ENCODE measurements at places on chromosomes 1 and 21.

- DNase-seq = no peak
- no peak overlapping the region for H3K27ac ChIP-seq
- H3K4me1 ChIP-seq = no peaks in the 10 kb centered on the region
- H3K36me3 ChIP-seq = no peaks in the 10 kb centered on the region
- peaks cover 33% of the 10 kb centered on the region for H3K27me3 ChIP-seq
- no peak overlapping the region for H3K4me3 ChIP-seq
These were observed 46.7 kb upstream of the WNT4 start for GRCh38 chr1:22189619-22190018.

GRCh38 chr1:116309090-116309870 is 63.8 kb upstream of the ATP1A1 start:
- no peak overlapping the region for H3K4me3 ChIP-seq
- no peak for DNase-seq
- H3K27me3 ChIP-seq = no peaks in the 10 kb centered on the region
- H3K27ac ChIP-seq = no peak overlapping the region
- H3K4me1 ChIP-seq = peaks cover 28% of the 10 kb centered on the region

- peaks cover 30% of the 10 kb centered on the region for H3K4me1 ChIP-seq
- no peaks in the 10 kb centered on the region for H3K36me3 ChIP-seq
- peaks cover 79% of the 10 kb centered on the region for H3K27me3 ChIP-seq
- peak within 1 kb of the TSS; percentile 82 for H3K4me3 ChIP-seq
These were observed at the start of gene EVA1C for GRCh38 chr21:32412162-32413014. TSS of gene EVA1C (plus strand) at chr21:32412706. CDS start at chr21:32412854, 148 bp downstream.

DNA sequence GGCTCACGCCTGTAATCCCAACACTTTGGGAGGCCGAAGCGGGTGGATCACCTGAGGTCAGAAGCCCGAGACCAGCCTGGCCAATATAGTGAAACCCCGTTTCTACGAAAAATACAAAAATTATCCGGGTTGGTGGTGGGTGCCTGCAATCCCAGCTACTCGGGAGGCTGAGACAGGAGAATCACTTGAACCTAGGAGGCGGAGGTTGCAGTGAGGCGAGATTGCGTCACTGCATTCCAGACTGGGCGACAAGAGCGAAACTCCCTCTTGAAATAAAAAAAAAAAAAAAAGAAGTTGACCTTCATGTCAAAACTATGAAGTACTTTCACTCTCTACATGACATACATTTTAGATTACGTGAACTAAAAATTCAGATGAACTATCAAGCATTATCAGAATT is 153.7 kb downstream of the COL11A1 start:
- no peak for DNase-seq
- H3K27ac ChIP-seq = no peak overlapping the region
- H3K4me3 ChIP-seq = no peak overlapping the region
- no peaks in the 10 kb centered on the region for H3K27me3 ChIP-seq

DNA sequence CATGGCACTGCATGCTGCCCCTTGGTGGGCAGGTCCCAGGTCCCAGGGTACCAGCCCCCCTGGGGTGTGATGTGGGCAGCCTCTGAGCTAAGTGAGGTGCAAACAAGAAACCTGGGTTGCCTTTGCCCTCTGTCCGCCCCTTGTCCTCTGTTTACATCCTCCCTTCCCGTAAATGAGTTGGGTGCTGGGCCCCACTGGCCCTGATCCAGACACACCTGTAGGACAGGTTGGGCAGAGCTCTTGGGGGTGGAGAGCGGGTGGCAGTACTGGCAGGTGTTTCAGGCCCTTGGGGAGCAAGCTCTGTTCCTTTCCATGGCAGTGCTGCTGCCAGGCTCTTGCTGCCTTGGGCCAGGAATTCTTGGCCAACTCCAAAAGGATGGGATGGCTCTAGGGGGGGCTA is 35.8 kb downstream of the ELF3 start:
- no peak overlapping the region for H3K27ac ChIP-seq
- H3K36me3 ChIP-seq = no peaks in the 10 kb centered on the region
- no peak overlapping the region for H3K4me3 ChIP-seq
- no peak for DNase-seq
- H3K4me1 ChIP-seq = peaks cover 3% of the 10 kb centered on the region

- no peak for DNase-seq
- H3K27me3 ChIP-seq = no peaks in the 10 kb centered on the region
- no peak overlapping the region for H3K27ac ChIP-seq
- no peaks in the 10 kb centered on the region for H3K36me3 ChIP-seq
- no peaks in the 10 kb centered on the region for H3K4me1 ChIP-seq
These were observed 495.8 kb upstream of the ADAMTS5 start for GRCh38 chr21:27462726-27463125.

GRCh38 chr1:174068000-174068399 is 45.8 kb upstream of the RC3H1 start:
- H3K4me1 ChIP-seq = peaks cover 12% of the 10 kb centered on the region
- no peak overlapping the region for H3K27ac ChIP-seq
- H3K27me3 ChIP-seq = no peaks in the 10 kb centered on the region
- no peaks in the 10 kb centered on the region for H3K36me3 ChIP-seq

DNA sequence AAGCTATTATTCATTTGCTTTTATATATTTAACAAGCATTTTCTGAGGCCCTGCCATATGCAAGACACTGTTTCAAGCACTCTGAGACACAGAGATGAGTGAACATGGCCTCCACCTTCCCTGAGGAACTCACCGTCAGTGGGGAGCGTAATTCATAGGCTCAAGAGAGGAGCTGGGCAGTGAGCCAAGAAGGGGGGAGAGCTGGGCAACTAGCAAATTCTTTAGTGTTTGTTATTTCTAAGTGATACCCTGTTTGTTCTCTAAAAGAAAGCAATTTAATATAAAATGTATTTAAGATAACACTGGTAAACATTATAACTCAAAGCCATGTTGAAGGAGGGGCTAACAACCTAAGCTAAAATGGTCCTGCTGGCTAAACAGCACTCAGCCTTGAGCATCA is 119.2 kb upstream of the NGF start:
- H3K4me1 ChIP-seq = no peaks in the 10 kb centered on the region
- DNase-seq = no peak
- H3K27ac ChIP-seq = no peak overlapping the region
- H3K27me3 ChIP-seq = peaks cover 2% of the 10 kb centered on the region

DNA sequence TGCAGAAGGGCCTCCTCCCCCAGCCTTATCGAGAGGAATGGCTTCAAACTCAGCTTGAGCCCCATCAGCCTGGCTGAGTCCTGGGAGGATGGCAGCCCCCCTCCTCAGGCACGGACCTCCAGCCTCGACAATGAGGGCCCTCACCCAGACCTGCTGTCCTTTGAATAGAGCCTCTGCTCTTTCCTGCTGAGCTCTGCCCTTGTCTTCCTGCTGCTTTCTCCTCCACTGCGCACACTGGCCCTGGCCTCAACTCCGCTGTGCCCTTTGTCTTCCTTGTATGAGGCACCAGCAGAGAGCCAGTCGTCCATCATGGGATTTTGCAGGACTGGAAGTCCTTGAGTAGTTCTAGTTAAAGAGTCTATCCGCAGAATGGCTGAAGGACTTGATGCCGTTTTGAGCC is 2.0 kb downstream of the C1orf226 start:
- no peak for DNase-seq
- no peak overlapping the region for H3K27ac ChIP-seq
- no peaks in the 10 kb centered on the region for H3K27me3 ChIP-seq
- no peaks in the 10 kb centered on the region for H3K36me3 ChIP-seq

DNA sequence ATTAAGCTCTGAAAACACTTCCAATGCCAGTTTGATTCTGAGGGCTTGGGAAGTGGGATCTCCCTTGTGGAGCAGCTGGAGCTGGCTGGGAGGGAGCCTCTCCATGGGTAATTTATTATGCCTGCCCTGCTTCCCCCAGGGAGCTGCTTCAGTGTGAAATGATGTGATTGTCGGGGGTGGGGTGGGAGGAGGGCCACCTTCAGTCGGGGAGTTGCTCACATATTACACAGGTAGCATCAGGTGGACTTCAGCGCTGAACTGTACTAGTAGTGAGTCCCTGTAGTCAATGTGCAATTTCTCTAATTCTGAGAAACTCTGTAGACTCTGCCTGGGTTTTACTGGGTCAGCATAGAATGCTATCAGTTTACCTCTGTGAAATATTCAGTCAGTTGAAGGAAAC is 12.8 kb downstream of the PLA2G2E start:
- peaks cover 21% of the 10 kb centered on the region for H3K36me3 ChIP-seq
- H3K4me3 ChIP-seq = no peak overlapping the region
- no peaks in the 10 kb centered on the region for H3K4me1 ChIP-seq
- H3K27ac ChIP-seq = no peak overlapping the region
- H3K27me3 ChIP-seq = no peaks in the 10 kb centered on the region
- DNase-seq = no peak

GRCh38 chr1:204316164-204316563 is 43.6 kb downstream of the PLEKHA6 start:
- no peak for DNase-seq
- no peak overlapping the region for H3K4me3 ChIP-seq
- H3K27me3 ChIP-seq = peaks cover 38% of the 10 kb centered on the region
- no peak overlapping the region for H3K27ac ChIP-seq
- no peaks in the 10 kb centered on the region for H3K4me1 ChIP-seq

DNA sequence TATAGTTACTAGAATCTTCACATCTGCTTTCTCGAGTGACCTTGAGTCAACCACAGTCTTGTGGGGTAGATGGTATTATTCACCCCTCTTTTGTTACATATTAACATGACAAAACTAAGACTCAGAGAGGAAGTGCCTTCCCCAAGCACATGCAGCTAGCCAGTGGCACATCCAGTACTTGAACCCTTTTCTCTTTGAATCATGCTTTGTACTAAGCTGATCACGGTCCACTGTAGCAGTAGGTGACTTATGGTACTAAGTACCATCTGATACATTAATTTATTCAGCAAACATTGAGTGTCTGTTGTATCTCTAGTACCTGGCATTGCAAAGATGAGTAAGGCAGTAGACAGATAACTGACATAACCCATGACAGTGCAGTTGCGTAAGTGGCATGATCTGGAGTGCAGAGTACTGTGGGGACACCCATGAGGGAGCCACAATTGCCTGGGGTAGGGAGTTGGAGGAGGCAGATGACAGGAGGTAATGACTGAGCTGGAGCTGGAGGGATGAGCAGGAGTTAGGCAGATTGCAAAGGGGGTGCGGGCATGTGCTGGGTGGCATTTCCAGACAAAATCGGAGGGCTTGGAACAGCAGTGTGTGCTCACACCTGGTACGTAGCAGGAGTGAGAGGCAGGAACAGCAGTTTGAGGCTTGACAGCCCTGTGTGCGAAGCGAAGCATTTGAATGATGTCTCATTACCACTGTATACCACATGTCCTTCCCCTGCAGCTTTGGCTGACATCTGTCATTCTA is 29.8 kb downstream of the UCK2 start:
- H3K27ac ChIP-seq = no peak overlapping the region
- H3K36me3 ChIP-seq = peaks cover 6% of the 10 kb centered on the region
- no peaks in the 10 kb centered on the region for H3K27me3 ChIP-seq
- no peak overlapping the region for H3K4me3 ChIP-seq
- DNase-seq = no peak
- H3K4me1 ChIP-seq = peaks cover 62% of the 10 kb centered on the region

- no peak overlapping the region for H3K27ac ChIP-seq
- DNase-seq = no peak
- H3K4me1 ChIP-seq = peaks cover 76% of the 10 kb centered on the region
- no peak overlapping the region for H3K4me3 ChIP-seq
- no peaks in the 10 kb centered on the region for H3K36me3 ChIP-seq
These were observed 49.1 kb upstream of the LAPTM5 start for GRCh38 chr1:30806381-30807317.

- H3K27ac ChIP-seq = no peak overlapping the region
- no peaks in the 10 kb centered on the region for H3K36me3 ChIP-seq
- H3K4me1 ChIP-seq = peaks cover 37% of the 10 kb centered on the region
- no peaks in the 10 kb centered on the region for H3K27me3 ChIP-seq
- no peak for DNase-seq
- peak overlapping the region; percentile 26 for H3K4me3 ChIP-seq
These were observed 2.8 kb downstream of the ALDH4A1 start for GRCh38 chr1:18899363-18900049.

DNA sequence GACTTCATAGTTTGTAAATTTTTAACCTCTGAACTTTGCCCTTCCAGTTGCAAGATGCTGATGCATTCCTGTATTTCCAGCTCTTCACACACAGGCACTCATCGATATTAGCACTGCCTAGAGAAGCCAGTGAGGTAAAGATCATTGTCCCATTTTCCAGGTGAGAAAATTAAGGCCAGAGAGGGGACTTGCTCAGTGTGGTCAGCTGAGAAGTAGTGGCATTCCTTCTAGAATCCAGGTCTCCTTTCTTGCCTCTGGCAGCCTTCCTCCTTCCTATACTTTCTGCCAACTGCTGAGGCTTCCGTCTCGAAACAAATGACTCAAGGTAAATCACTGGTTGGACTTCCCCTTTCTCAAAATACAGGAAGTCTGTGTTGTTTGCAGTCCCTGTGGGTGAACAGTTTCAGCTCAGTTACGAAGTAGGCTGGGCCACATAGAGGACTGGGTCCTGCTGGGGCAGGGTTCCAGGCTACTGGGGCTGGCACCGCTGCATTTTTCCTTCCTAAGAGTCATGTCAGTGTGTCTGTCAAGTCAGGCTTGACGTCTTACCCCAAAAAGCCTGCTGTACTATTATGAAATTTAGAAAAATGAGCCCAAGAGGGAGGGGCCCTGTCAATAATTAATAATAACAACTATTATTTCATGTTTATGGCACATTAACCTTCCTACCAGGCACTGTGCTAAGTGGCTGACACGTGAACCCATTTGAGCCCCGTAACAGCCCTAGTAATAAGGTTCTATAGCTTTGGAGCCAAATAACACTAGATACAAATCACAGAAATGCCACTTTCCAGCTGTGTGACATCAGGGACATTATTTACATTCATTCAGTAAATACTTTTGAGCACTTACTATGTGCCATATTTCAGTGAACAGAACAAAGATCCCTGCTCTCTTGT is 16.6 kb upstream of the RNF19B start:
- peaks cover 7% of the 10 kb centered on the region for H3K4me1 ChIP-seq
- no peak for DNase-seq
- no peaks in the 10 kb centered on the region for H3K36me3 ChIP-seq
- peaks cover 3% of the 10 kb centered on the region for H3K27me3 ChIP-seq
- H3K4me3 ChIP-seq = no peak overlapping the region

DNA sequence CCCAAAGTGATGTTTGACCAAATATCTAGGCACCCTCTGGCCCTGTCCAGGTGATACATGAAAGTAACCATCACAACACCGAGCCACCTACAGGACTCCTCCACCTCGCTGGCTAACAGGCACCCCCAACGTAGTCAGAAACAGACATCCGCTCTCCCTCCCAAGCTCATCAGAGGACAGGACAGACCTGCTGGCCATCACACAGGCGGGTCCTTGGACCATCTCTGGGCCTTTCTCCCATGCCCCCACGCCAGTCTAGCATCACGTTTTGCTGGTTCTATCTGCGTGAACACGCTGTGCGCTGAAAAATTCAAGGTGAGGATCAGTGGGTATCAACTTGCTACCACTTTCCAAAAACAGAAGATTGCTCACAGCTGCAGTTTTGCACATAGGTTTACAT is 21.4 kb upstream of the ADARB1 start:
- no peaks in the 10 kb centered on the region for H3K36me3 ChIP-seq
- H3K4me3 ChIP-seq = no peak overlapping the region
- no peak for DNase-seq
- peaks cover 8% of the 10 kb centered on the region for H3K27me3 ChIP-seq

DNA sequence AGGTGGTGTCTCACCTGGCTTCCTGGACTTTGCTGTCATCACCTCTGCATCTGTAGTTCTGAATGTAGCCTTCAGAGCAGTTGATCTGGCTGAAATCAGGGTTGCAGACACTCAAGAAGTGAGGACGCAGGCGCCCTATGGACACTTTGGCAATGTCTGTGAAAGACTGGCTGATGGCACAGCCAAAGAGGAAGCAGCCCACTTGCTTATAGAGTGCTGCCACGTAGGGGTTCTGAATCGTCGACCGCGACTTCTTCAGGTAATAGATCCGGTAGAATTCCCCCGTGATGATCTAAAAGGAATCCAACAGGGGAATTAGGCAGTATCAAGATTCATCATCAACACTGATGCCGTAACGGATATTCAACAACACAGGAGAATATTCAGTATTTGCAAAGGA is 55.1 kb downstream of the PLPP3 start:
- no peak overlapping the region for H3K4me3 ChIP-seq
- no peak overlapping the region for H3K27ac ChIP-seq
- peaks cover 8% of the 10 kb centered on the region for H3K36me3 ChIP-seq
- H3K4me1 ChIP-seq = peaks cover 57% of the 10 kb centered on the region
- no peaks in the 10 kb centered on the region for H3K27me3 ChIP-seq
